ENCODE measurements at places on chromosomes 16 and 17. TPM values are rescaled to one million over a fixed set of nuclear protein-coding genes. Genes with fewer than 3 reads are reported as not detected.

OTOP3 gene
- not detected for total RNA-seq

NTN1 gene
- total RNA-seq, result 0.09 TPM

SRRM2 gene
- 29.7 TPM for total RNA-seq

TEKT1 gene
- total RNA-seq, result not detected

HOXB1 gene
- total RNA-seq, result not detected

ARL4D gene
- total RNA-seq, result 36.0 TPM

TPSD1 gene
- not detected for total RNA-seq

CDRT4 gene
- 1.8 TPM for total RNA-seq

ARHGAP44 gene
- 1.6 TPM for total RNA-seq

CASKIN1 gene
- total RNA-seq, result 0.37 TPM

MYL11 gene
- total RNA-seq, result not detected

SLC38A7 gene
- 38.3 TPM for total RNA-seq

ADAD2 gene
- not detected for total RNA-seq

HCRT gene
- total RNA-seq, result not detected

KRT15 gene
- 0.74 TPM for total RNA-seq

PRCD gene
- total RNA-seq, result 11.1 TPM

EPX gene
- not detected for total RNA-seq

MRPL28 gene
- 89.0 TPM for total RNA-seq

HES7 gene
- not detected for total RNA-seq

UNC13D gene
- total RNA-seq, result 0.46 TPM

SPNS3 gene
- total RNA-seq, result under 0.01 TPM

CNOT1 gene
- 94.5 TPM for total RNA-seq

ERN1 gene
- 10.0 TPM for total RNA-seq

SARM1 gene
- total RNA-seq, result 10.5 TPM

KRTAP2-1 gene
- not detected for total RNA-seq

CYGB gene
- total RNA-seq, result 84.9 TPM

AKAP10 gene
- total RNA-seq, result 21.7 TPM

TP53TG3B gene
- total RNA-seq, result not detected

SNX20 gene
- not detected for total RNA-seq

ACAP1 gene
- total RNA-seq, result 2.1 TPM

ZDHHC1 gene
- total RNA-seq, result 5.3 TPM

MPV17L gene
- total RNA-seq, result 0.65 TPM

ASPHD1 gene
- total RNA-seq, result 7.3 TPM

CES5A gene
- not detected for total RNA-seq

P2RX5 gene
- 0.71 TPM for total RNA-seq

SLC5A11 gene
- not detected for total RNA-seq

MARVELD3 gene
- not detected for total RNA-seq

TBX2 gene
- total RNA-seq, result 13.6 TPM
